Stimulated activated CD4-positive, alpha-beta T cell treated with anti-CD3 and anti-CD28 coated beads, Interleukin-2, amount 100 ng/mL, for 4 hours (primary cell): ENCODE measurements at places on chromosomes 6 and 20.

DNA sequence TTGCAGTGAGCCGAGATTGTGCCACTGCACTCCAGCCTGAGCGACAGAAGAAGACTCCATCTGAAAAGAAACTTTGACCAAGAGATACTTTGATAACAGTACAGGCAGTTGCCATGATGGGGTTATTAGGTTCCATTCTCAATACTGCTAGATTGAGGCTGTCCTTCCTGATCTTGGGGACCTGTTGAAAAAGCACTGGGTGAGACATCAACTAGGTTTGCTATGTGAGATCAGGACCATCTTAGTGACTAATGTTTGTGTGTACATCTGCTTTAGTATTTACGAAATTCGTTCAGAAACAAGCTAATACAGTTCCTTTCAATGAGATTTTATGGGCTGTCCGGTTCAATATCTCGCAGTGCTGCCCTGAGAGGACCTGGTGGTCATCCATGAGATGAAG, 2.6 kb downstream of the DSE start:
- no peak for DNase-seq

GRCh38 chr6:155341130-155341828, 27.0 kb upstream of the TFB1M start:
- DNase-seq, result no peak

- DNase-seq, result no peak
Measured at GRCh38 chr6:18260448-18261106, 3.8 kb downstream of the DEK start.

- no peak for DNase-seq
Measured at GRCh38 chr20:54176610-54177009, 2.8 kb upstream of the CYP24A1 start.

GRCh38 chr6:37025621-37026466, 20.4 kb downstream of the FGD2 start:
- no peak for DNase-seq

DNA sequence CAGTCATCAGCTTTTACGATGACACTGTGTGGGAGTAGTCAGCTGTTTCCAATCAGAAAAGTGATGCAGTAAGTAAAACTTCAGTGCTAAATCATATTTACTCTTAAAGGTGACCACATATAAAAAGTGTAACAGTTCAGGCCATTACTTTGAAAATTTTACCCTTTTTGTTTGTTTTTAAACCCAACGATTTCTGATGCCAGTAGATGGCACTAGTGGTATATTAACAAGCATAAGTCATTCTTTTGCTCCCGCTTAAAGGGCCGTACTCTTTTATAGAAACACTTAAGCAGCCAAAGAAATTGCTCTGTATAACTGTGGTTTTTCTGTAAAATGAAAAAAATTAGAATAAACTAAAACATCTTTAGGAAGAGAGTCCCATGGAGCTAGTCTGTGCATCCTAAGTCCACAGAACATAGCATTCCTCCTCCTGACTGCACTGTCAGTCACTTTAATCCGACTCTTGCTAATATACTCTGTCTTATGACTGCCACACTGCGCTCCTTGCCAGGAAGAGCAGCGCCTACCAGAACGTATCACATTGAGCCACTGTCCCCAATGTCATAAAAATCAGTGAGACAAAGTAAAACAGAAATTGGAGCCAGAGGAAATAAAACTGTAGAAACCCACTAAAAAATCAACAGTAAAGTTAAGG, 25.0 kb downstream of the HEBP2 start:
- no peak for DNase-seq

DNA sequence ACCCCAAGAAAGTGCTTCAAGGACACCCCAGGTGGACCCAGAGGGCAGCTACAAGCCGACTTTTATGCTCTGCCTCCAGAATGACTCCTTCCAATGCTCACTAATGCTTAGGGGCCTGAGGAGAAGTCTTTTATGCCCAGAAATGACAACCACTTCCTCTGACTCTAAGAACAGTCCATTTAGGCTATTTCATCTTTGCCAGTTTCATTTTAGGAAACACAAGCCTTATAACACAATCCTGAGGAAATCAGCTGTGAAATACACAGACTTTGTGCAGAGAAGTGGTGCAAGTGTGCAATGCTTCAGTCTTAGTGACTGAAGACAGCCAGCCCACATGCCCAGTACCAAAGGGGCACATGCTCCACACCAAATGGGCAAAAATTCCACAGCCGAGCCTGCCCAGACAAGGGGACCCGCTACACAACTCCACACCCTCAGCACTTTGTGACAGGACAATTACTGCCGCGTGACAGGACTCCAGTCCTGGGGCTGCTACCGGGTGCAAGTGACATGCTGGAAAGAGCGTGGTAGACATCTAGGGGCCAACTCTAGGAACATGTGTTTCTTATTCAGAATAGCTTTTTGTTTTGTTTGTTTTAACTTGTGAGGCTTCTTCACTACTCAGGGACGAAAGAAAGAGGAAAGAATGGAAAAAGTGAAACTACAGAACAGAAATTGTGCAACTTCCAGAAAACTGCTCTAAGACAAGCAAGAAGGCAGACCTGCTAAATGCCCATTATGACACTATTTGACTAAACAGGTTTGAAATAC, 28.2 kb upstream of the PLAGL1 start:
- no peak for DNase-seq

DNA sequence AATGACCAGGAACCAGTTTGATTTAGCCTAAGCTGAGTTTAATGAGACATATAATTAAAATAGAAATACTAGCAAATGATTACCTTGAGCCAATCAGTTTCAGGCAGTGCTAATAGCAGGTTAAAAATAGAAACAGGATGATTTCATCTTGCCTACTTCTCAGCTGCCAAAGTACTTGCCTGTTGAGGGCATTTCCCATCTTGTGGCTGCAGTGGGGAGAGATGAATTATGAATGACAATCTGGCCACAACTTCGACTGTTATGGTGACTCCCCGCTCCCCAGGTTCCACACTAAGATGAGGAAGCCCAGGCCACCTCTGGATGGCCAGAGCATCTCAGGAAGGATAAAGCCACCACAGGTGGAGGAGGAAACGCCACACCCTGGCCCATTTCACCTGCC, 31.3 kb downstream of the MBOAT1 start:
- no peak for DNase-seq
